ENCODE measurements at places on chromosomes 2 and 18.

DNA sequence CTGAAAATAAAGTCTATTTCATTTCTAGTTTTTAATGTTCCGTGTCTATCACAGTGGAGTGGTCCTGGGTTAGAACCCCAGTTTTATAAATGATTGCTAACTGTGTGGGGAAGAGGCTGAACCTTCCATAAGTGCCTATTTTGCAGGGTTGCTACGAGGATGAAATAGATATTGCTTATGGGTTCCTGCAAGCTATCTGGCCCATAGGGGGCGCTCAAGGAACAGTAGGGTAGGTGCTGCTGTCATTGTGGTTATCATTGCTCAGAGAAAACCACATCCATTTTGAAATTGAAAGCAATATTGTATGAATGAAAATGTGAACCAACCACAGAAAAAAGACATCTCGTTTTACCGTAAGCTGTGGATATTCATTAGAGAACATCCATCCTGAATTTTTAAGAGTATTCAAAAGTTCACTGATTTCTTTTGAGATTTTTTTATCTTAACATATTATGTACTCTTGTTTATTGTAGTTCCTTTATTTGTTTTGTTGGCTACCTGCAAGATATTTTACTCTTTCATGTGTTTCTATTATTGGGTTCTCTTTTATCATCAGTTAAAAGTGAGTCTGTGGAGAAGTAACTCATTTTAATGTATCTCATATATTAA lies 261.6 kb downstream of the NAPG start:
- peak; percentile 66 for DNase-seq

GRCh38 chr2:152054593-152054992 lies 44.3 kb downstream of the CACNB4 start:
- no peak for DNase-seq

- no peak for DNase-seq
These were observed 183.0 kb downstream of the AFF3 start for GRCh38 chr2:99959261-99960014.

DNA sequence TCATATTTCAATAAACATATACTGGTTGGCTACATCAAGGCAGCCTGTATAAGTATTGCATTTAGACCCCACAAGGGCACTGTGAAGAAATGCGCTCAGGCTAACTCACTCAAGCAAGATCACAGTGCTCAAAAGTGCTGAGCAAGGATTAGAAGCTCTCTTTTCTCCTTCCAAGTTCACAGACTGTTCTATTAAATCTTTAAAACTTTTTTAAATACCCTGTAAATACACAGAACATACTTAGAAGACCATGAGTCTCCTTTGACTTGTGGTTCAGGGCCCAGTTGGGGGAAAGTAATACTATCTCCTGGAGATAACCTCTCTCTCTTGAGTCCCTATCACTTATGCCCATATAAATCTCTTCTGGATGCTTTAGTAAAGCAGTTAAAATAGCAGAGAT lies 152.9 kb downstream of the SP3 start:
- no peak for DNase-seq

DNA sequence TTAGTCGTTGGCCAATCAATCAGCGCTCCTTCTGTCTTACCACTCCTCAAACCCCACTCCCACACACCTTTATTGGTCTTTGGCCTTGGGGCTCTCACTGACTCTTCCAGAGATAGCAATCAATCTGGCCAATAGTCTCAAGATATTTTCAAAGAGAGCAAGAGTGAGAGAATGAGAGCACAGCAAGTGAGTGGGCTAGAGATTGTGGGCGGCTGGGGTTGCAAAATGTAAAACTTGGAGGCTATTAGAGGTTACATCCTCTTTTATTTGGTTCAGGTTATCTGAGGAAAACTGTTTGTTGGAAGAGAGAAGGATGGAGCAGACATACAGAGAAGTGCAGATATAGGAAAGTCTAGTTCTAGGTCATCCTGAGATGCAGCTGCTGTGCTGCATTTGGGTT lies 32.8 kb downstream of the TACR1 start:
- DNase-seq = no peak

- DNase-seq = no peak
These were observed 3.1 kb downstream of the NFE2L2 start for GRCh38 chr2:177261116-177262060.

DNA sequence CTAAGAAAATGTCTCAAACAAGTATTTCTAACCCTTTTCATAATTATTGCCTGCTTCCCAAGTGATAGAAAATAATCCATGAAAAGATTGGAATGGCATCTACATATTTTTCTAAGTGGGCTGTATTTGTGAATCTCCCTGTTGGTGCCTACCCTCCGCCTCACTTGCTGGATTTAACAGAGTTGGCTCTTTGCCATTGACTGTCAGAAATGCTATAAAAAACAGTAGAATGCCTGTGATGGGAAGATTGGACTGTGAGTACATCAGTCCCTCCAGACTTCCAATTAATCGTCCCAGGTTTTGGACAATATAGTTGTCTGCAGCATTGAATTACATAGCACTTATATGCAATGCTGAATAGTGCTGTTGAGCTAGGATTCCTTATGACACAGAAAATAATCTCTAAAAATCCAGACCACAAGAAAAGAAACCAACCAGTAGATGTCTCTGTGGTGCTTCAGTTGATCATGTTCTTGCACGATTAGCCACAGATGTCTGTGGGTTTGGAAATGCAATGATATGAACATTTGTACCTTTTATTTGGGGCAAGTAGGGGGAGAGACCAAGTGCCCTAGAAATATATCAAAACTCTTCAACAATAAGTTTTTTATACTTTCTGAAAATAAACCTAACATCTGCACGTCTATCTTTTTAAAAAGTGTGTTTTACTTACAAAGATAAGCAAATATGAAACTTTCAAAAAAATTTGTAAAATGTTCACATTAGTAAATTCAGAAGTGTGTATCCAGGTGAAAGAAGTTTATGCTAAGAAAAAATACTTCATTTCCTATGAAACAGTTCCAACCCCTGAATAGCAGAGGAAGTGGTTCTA lies 88.5 kb downstream of the DYNAP start:
- DNase-seq = no peak

DNA sequence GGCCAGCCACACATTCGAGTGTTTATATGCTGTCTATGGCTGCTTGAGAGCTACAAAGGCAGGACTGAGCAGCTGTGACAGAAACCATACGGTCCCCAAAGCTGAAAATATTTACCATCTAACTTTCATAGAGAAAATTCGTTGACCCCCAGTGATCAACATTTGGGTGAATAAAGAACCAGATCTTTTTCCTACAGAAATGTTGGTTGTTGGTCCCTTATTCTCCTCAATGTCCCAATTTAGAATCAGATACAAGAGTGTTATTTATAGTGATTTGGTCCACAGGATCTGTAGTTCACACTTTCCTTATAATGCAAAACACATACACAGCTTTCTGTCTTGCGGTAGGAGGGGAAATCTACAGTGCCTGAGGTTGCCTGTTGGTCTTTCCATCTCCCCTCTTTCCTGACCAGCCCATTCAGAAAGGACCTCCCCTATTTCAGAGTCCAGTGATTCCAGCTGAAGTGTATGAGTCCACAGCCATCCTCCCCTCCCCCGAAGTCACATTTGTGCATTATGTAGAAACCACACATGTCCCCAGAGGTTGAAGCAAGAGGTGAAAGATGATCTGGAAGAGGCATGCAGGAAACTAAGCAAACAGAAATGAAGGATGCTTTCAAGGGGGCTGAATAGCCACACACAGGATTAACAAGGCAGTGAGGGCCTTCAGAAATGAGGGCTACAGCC lies 61.9 kb downstream of the SPRED2 start:
- DNase-seq = no peak

DNA sequence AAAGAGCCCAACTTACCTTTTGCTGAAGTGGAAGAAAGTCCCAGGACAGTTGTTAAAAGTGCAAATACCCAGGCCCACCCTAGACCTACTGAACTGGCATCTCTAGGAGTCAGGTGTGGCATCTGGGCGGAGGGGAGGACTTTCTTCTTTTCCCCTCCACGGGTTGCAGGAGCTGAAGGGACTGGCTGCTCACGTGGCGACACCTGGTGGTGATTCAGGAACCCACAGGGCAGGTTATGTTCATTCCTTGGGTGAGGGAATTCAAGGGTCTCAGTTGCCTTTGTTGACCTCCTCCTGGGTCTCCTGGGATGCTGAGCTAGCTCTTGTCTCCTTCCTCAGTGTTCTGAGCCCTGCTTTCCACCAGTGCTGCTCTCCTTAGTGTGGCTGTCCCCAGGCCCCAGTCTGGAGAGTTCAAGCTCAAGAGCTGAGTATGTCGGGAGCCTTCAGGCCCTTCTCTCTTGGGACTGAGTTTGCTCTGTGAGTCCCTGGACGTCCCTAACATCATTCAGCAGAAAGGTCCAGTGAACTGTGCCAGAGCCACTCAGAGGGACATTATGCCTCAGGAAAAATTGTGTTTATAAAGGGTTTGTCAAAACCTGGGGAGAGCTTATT lies 56.9 kb downstream of the DYSF start:
- DNase-seq = peak; percentile 61

GRCh38 chr2:19649785-19650380 lies 251.9 kb downstream of the TTC32 start:
- DNase-seq = no peak

- no peak for DNase-seq
These were observed 12.3 kb downstream of the MOGAT1 start for GRCh38 chr2:222683805-222684204.

DNA sequence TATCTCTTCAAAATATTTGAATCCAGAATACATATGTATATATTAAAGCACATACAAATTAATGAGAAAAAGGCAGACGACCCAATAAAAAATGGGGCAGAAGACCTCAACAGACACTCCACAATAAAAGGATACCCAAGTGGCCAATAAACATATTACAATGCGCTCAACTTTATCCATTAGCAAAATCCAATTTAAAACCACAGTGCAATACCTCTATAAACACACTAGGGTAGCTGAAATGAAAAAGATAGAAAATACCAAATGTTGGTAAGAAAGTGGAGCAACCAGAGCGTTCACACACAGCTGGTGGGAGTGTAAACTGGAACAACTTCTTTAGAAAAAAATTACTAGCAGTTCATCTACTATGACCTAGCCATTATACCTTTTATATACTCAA lies 75.3 kb downstream of the CCDC148 start:
- DNase-seq = no peak

- no peak for DNase-seq
These were observed 2.2 kb downstream of the IMPACT start for GRCh38 chr18:24428709-24429108.

- DNase-seq = no peak
These were observed 159.0 kb downstream of the ZNF516 start for GRCh38 chr18:76335859-76336640.

DNA sequence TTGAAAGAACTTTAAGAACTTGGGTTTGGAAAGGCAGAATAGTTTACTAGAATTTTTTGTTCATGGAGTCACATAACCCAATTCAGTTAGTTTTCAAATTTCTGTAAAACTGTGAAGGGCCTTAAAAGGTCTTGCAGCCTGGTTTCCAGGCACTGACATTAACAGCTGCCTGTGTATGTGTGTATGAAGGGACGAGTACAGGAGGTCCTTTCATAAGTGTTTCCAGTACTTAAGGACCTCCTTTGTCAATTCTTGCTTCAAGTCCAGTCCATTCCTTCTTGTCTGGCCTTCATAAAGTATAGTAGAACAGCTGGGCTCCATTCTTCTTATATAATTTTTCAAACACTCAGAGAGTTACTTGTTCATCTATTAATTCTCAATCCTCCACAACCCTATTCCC lies 136.5 kb downstream of the NR4A2 start:
- no peak for DNase-seq

DNA sequence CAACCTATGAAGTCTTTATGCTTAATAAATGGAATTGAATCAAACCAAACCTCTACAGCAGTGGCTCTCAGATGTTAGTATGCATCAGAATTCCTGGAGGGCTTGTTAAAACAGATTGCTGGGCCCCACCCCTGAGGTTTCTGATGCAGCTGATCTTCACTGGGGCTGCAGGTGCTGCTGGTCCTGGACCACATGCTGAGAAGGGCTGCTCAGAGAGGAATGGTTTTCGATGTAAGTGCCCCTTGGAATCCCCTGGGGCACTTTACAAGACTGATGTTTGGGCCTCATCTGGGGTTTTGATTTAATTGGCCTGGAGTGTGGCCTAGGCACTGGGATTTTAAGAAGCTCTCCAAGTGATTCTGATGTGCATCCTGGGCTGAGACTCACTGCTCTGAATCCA lies 403.8 kb upstream of the HS6ST1 start:
- no peak for DNase-seq

- no peak for DNase-seq
These were observed 28.0 kb downstream of the TRPM8 start for GRCh38 chr2:233945146-233945545.

- DNase-seq = no peak
These were observed 6.1 kb downstream of the ACTR3 start for GRCh38 chr2:113895819-113896563.

- DNase-seq = no peak
These were observed 98.9 kb upstream of the PMAIP1 start for GRCh38 chr18:59800897-59801296.

DNA sequence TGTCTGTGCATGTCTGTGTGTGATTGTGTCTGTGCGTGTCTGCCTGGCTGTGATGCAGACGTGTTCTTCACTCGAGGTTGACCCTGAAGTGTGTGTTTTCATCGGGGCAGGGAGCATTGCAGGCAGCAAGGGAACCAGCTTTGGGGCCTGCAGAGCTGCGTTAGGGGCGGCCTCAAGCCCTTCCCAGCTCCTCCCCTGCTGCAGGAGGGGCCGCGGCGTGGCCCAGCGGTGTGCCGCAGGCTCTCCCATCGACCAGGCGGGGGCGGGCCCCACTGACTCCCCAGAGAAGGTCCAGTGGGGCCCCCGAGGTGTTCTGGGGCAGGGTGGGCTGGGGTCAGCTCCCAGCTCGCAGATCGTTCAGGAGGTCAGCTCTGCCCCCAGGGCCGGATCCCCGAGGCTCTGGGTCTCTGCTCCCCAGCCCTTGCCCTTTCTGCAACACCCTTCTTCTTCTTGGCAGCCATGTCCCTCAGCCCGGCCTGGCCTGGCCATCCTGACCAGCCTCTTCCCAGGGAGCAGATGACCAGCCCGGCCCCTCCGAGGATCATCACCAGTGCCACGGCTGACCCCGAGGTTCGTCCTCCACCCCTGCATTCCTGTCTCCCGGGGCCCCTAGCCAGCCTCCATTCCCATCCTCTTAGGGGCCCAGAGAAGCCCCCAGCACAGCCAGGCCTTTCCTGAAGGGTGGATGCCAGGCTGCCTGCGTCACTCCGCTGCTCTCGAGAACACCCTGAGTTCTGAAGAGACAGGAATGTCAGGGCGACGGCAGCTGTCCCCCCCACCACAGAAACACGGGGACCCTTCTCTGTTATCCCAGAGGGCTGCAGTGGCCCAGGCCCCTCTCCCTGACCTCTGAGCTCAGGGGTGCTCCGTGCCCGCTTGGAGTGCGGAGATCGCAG lies 11.1 kb upstream of the KLHL30 start:
- DNase-seq = no peak
